Hindlimb muscle (tissue), 1 donor: ENCODE measurements at places on chromosomes 2 and 18.

- no peak for DNase-seq
These were observed 238.2 kb downstream of the GCA start for GRCh38 chr2:162581959-162582798.

- peak; percentile 0 for DNase-seq
These were observed 802 bp upstream of the SAP130 start for GRCh38 chr2:128028668-128029054.

DNA sequence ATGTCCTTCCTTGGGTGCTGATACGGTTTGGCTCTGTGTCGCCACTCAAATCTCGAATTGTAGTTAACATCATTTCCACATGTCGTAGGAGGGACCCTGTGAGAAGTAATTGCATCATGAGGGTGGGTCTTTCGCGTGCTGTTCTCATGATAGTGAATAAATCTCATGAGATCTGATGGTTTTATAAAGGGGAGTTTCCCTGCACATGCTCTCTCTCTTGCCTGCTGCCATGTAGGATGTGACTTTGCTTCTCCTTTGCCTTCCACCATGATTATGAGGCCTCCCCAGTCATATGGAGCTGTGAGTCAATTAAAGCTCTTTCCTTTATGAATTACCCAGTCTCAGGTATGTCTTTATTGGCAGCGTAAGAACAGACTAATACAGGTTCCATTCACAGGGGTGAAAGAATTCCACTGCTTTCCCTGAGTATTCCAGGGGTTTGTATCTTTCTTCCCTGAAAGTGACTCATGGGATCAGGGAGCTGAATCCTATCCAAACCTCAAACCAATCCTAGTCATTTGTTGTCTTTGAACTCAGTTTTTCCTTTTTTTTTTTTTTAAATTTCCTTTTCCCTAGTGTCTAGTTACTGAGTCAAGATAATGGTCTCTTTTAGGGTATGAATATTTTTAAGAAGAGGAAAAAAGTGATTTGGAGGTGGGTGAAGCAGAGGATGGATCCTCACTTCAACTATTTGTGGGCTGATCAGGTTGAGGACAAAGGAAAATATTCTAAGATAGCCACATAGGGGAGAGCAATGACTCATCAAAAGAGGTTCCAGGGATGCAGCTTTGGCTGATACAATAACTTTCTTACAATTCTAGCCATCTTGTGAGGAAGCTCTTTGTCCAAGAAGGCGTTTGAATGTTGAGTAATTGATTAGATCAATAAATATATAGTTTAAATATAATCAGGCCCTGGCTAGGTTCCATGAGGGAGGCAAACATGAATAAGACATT, 19.5 kb upstream of the KCNE4 start:
- DNase-seq, result no peak

- no peak for DNase-seq
These were observed 39.0 kb downstream of the FBXO48 start for GRCh38 chr2:68428126-68428525.

GRCh38 chr18:14975431-14975830, 227.5 kb downstream of the ANKRD30B start:
- DNase-seq, result no peak

GRCh38 chr2:17540093-17540812, at the start of gene VSNL1:
VSNL1 (plus strand) TSS chr2:17540696; CDS start chr2:17592075, 51,379 bp downstream.
- DNase-seq, result peak; percentile 92

DNA sequence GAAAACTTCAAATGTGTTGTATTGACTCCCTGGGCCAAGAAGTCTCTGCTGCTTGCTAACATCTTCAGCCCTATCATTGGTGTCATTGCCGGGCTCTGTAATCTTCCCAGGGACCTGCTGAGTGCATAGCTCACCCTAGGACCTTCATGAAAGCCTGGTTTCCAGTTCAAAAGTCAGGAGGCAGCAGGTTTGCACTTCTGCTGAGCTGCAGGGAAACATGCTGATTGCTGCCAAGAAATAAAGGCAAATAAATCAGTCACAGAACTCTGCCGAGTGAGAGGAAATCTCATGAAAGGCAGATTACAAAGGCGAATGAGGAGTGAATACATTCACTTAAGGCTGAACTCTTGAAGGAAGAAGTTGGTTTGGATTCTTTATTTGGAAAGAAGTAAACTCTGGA, 1947.6 kb upstream of the CELF4 start:
- no peak for DNase-seq

DNA sequence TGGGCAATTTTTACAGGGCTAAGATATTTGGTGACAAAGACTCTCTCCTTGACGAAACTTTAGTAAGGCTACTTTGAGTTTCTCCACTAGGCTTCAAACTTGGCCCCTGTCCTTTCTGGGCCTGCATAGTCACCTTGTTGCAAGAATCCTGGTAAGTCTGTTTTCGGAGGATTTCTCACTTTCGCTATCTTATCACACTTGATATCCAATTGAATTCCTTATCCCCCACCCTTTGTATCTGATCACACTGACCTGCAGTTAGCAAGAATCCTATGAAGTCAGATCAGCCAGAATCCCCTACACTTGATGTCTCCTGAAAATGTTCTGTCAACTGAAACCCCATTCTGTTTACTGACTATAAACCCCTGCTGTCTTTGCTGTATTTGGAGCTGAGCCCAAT, 499.8 kb upstream of the GCFC2 start:
- no peak for DNase-seq

DNA sequence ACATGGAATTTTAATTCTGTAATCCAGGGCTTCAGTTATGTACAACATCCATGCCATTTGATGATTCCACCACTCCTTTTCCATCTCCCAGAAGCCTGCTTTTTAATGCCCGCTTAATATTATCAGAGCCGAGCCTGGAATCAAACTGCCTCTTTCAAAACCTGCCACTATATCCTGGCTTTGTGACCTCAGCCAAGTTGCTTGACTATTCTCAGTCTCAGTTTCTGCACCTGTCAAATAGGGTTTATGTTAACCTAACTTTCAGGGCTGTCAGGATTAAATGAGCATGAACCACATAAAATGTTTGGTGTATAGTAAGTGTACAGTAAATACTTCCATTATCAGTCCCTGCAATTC, 108.7 kb downstream of the XRCC5 start:
- DNase-seq, result no peak

DNA sequence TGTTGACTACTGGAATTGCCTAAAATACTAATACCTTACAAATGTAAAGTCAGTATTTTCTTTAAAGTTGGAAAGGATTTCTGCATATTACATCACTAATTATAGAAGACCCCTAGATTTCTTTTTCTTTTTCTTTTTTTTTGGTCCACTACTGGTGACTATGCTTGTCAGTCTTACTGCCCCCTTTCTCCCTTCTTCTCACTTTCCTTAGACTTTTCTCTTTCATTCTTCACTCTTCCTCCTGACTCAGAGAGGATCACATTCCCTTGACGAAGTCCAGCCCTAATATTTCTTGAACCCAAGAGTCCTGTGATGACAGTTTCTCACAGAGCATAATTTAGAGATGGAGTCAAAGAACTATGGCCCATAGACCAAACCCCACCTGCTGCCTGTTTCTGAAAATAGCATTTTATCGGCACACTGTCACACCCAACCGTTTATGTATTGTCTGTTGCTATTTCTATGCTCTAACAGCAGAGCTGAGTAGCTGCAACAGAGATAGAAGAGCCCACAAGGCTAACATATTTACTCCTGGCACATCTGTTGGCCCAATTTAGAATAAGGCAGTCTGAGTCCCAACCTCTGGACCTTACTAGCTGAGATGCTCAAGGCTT, 40.6 kb upstream of the RIOK3 start:
- DNase-seq, result no peak

GRCh38 chr2:157250836-157251235, 6.7 kb upstream of the GALNT5 start:
- no peak for DNase-seq
